CD4-positive, alpha-beta T cell (primary cell): ENCODE measurements at places on chromosomes 2 and 18.

- DNase-seq = no peak
Observed at GRCh38 chr18:68728081-68728700, 13.3 kb upstream of the TMX3 start.

- no peak for DNase-seq
Observed at GRCh38 chr2:73050121-73050545, 21.4 kb downstream of the SFXN5 start.

GRCh38 chr2:112712465-112712864, 8.4 kb upstream of the NT5DC4 start:
- DNase-seq = no peak

DNA sequence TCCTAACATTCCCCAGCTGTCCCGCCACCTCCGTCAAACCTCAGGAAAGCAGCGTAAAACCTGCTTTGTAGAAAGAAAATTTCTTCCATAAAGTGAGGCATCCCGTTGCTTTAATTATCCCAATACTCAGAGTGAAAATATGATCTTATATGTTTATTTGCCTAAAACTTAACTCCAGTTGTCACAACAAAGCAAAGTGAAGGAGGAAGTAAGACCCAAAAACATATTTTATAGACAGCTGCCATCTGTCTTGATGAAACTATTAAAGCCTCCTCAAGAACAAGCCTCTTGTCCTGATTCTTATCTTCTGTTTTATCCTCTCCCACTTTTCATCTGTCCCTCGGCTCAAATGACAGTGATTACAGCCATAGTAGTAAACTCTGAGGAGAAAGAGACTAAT, 28.9 kb upstream of the LPIN2 start:
- DNase-seq = no peak

DNA sequence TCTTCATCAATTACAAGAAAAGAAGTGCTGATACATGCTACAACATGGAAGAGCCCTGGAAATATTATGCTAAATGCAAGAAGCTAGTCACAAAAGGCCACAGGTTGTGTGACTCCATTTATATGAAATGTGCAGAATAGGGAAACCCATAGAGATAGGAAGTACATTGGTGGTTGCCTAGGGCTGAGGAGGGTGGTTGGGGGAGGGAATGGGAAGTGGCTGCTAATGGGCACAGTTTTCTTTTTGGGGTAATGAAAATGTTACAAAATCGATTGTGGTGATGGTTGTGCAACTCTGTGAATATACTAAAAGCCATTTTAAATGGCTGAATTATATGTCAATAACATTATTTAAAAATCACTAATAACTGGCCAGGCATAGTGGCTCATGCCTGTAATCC, 24.3 kb upstream of the RESP18 start:
- no peak for DNase-seq

DNA sequence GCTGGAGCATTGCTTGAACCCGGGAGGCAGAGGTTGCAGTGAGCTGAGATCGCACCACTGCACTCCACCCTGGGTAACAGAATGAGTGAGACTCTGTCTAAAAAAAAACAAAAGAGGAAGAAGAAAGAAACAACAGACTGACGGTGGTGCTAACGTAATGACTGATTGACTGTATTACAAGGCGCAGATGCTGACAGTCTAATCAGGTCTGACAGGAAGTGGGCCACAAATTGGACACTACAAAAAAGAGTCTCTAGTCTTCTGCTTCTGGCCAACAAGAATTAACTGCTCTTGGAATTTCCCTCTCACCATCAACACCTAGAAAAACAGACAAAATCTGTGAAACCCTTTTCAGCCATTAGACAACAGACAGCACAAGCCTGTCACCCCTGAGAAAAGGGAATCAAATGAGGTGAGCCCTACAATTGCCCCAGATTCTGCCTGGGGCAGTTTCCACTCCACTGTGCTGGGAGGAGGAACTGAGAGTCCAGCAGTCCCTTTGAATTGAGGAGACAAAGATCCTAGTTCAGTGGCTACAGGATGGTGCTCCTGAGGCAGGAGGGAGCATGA, 43.3 kb downstream of the SNED1 start:
- no peak for DNase-seq

- no peak for DNase-seq
Observed at GRCh38 chr2:198697218-198697617, 760.5 kb downstream of the SATB2 start.

DNA sequence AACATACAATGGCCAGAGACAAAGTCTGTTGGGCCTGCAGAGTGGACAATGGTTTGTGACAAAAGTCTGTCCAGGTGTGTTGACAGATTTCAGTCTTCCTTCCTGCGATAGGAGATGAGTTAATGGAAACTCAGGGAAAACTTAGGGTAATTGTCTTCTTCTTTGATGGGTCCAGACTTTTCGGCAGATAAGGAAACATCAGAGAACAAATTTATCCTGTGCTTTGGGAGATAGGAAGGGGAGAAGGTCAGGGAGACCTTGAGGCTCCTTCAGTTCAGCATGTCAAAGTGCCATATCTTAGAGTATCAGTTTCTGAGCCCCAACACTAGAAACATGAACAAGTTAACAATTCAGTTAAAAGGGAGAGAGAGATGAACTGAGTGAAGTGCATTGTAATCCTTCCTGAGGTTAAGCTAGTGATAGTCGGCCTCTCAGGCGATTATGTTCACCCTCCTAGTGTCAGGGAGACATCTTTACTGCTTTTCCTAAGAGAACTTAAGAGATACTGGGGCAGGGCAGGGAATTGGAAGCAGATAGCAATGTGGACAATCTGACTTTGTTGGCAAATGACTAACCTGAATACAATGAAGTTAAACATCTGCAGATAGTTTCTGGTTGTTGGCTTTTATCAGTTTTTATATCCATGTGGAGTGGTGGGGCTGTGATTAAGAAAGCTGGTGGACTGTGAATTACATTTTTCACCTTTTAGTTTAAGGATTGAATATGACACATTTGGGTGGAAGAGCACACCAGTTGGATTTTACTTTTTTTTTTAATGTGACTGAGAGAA, 248.8 kb upstream of the FN1 start:
- no peak for DNase-seq

DNA sequence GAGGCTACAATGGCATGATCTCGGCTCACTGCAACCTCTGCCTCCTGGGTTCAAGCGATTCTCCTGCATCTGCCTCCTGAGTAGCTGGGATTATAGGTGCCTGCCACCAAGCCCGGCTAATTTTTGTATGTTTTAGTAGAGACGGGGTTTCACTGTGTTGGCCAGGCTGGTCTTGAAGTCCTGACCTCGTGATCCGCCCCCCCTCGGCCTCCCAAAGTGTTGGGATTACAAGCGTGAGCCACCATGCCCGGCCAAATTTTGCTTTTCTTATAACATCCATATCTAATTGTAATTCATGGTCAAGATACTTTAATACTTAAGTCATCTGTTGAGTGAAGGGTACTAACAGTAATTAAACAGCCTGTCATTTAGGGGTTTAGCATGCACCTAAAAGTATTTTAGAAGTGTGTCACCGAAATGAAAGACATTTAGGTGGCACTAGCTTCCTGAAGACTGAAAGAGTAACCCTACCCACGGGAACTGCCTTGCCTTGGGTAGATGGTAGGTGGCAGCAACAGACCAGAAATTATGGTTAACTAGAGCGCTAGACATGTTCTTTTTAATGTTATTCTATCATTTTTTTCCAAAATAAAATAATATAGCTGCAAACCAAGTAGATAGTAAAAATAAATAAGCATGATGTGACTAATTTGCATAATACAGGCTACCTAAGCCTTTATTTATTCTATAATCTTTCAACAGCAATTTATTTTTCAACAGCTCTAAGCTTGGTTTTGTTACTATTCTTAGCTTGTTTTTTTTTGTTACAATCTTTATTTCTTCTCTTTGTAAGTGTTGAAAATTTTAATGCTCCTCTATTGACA, 8.6 kb upstream of the ACYP2 start:
- DNase-seq = no peak
